ENCODE measurements at places on chromosomes 2 and 18.

- no peak for DNase-seq
Observed at GRCh38 chr2:106745468-106745867, 140.5 kb downstream of the ST6GAL2 start.

DNA sequence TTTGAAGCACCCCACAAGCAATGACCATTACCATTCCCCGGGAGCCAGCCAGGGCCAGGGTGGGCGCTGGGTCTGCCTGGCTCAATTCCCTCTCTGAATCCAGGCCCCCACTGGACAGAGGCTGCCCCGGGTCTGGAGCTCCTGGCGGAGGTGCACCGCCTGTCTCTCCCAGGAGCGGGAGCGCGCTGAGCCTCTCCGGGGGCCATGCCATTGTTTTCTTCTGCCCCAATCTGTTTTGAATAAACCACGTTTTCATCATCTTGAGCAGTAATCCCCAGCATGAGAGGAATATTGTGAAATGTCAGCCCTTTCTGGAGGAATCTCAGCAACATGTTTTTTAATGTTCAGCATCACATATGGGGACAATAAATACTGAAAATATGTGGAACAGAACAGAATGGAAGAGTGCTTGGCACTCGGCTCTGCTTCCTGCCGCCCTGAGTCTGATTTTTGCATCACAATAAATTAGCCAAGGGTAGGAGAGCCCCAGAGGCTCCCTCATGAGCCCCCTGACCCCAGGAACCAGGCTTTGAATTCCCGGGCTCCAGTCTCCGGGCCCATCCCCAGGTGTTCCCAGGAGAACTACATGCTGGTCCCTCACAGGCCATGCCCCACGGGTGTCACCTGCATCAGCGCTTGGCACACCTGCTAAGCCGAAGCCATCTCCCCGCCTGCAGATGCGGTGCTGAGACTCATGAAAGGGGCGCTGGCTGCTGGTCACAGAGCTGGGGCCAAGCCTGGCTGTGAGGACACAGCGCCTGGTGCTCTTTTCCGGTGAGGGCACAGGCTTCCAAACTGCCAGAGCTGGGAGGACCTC, 88.8 kb downstream of the INHBB start:
- no peak for DNase-seq

GRCh38 chr2:36389091-36389564, 33.5 kb downstream of the CRIM1 start:
- DNase-seq = no peak

GRCh38 chr2:76256458-76257088, 545.9 kb upstream of the GCFC2 start:
- no peak for DNase-seq

DNA sequence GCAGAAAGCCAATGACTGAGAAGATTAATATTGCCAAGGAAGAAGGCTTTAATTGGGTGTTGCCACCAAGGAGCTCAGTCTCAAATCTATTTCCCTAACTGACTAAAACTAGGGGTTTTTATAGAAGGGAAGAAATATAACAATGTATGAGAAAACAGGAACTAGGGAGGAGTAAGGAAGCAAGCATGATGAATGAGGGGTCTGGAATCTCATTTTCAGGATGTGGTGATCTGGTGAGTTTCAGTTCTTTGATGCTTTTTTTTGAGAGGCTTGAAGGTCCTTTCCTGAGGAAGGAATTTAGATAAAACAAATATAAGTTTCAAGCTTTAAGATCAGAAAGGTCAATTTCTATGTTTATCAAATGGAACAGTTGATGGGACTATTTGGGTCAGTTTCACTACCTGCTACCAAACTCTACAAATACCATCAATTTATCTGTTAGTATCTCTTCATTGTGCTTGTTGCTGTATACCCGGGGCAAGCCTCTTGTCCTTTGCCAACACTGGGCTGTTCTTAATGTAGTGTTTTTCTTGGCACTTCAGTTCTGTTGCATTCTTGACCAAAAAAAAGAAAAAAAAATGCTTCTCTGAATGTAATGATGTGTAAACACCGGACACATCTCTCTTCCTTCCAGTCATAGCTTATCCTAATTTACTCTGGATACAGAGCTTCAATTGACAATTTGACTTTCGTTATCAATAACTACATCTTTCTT, 357.0 kb downstream of the GALNT13 start:
- DNase-seq = no peak

GRCh38 chr2:59177748-59178147, 936.6 kb upstream of the FANCL start:
- DNase-seq = no peak

GRCh38 chr2:45748239-45748638, 96.8 kb downstream of the PRKCE start:
- DNase-seq = no peak

GRCh38 chr2:136219963-136220362, 102.0 kb upstream of the CXCR4 start:
- no peak for DNase-seq
